Fibroblast of skin of right biceps (primary cell): ENCODE measurements at places on chromosomes 7 and 10.
A peak's percentile ranks its signal among the peaks of the same experiment; 100 is the strongest.

DNA sequence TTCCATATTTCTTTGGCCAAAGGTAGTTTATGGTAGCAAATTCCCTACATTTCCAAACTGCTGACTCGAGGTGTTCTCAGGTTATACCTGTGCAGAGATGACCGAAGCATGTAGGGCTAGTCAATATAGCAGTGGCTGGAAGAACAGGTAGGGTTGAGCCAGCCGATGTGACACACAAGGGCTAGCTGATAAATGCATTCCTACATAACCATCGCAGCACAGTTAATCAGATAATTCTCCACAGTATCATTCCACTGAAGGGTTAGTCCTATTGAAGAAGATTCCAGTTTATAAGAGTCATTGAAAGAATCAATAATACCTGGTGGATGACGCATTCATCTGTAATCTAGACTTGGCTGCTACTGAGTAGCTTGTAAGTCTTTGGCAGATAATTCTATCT is 220.0 kb downstream of the KIF20B start:
- peak; percentile 26 for DNase-seq

DNA sequence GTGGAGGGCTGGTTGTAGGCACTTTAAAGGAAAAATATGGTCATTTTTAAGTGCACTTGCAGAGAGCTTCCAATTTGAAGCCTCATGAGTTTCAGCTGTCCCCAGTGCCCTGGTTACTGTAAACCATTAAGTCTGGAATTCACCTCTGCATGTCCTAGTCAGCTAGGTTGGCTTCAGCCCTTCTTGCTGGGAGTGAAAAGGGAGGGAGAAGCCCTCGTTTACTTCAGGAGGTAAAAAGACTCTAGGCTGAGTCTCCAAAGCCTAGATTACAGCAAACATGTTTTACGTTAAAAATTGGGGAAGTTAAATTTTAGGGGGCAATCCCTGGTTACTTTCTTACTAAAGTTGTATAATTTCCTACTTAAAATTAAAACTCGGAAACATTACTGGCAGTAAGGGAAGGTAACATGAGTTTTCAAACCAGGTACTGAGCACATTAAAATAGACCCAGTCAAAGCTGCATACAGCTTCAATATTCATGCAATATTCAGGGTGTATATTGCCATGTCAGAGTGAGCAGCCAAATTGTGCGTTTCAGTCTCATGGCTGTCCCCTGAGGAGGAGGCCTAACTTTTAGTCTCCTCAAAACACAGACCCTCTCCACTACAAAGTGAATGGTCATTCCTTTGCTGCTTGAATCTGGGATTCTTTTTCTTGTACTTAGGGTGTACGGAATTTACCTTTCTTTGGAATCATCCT is 156.7 kb downstream of the PRKG1 start:
- DNase-seq = no peak

DNA sequence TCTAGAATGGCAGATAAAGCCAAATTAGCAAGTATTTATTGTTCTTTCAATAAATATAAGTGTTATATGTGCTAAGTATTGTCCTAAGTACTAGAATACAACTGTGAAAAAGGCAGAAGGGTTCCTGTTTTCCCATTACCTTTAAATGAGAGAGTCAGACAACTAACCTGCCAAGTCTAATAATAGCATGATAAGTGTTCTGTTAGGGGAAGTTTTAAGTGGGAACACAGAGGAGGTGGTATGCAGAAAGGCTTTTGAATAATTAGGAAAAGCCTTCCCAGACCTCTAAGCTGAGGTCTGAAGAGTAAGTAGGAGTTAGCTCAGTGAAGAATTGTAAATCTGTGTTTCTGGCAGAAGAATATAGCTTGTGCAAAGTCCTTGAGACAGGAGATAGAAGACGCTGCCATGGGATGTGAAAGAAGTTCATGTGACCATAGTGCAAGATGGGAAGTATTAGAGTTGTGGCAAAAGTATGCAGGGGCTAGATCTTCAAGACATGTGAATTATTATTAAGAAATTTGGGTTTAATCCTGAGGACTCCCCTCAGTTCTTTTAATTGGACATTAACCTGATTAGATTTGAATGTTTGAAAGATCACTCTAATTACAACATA is 12.5 kb downstream of the SHOC2 start:
- no peak for DNase-seq

DNA sequence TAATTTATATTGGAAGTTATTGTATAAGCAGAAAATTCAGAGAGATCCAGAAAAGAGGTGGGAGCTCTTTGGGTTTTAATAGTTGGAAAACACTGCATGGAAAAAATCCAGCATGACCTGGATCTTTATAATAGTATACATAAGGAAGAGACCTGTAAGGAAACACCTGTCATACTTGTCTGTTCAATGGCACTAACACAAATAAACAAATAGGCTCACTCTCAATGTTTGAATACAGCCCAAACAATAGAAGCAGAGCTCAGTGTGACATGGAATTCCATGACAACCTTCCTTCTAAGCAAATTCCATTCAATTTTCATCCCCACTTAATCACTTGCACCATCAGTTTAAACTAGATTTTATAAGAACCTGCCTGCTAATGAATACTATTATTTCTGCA is 31.7 kb downstream of the CISD1 start:
- no peak for DNase-seq

DNA sequence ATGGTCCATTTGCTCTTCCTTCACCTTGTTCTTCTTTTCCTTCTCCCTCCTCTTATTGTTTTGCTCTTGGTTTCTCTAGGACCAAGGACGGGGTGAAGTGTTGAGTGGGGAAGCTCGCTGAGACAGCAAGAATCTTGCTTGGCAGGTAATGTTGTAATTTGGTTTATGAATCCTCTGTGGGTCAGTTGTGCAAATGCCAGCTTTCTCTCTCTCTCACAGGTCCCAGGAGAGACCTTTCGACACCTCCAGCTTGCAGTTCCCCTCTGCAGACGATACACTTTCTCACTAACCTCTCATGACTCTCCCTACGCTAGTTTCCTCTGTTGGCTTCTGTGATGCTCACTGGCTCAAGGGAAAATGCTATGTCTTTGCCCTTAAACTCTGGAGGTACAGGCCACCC is 77.0 kb downstream of the FRMD4A start:
- DNase-seq = no peak
